ENCODE measurements at places on chromosomes 5 and 9.

- DNase-seq: no peak
These were observed 117.8 kb downstream of the FGF18 start for GRCh38 chr5:171537070-171537849.

GRCh38 chr5:2013301-2014057 is 130.8 kb upstream of the IRX4 start:
- DNase-seq: no peak

GRCh38 chr5:108884736-108885135 is 137.0 kb downstream of the FER start:
- no peak for DNase-seq

- no peak for DNase-seq
These were observed 89.3 kb downstream of the NTRK2 start for GRCh38 chr9:84758817-84759216.

- DNase-seq: no peak
These were observed 18.6 kb downstream of the EQTN start for GRCh38 chr9:27278374-27278773.

GRCh38 chr9:81397481-81398381 is 291.6 kb downstream of the TLE1 start:
- no peak for DNase-seq
